ENCODE measurements at places on chromosomes 1 and 21.

GRCh38 chr1:68231627-68232288 lies 565 bp downstream of the WLS start:
- DNase-seq, result peak; percentile 64

DNA sequence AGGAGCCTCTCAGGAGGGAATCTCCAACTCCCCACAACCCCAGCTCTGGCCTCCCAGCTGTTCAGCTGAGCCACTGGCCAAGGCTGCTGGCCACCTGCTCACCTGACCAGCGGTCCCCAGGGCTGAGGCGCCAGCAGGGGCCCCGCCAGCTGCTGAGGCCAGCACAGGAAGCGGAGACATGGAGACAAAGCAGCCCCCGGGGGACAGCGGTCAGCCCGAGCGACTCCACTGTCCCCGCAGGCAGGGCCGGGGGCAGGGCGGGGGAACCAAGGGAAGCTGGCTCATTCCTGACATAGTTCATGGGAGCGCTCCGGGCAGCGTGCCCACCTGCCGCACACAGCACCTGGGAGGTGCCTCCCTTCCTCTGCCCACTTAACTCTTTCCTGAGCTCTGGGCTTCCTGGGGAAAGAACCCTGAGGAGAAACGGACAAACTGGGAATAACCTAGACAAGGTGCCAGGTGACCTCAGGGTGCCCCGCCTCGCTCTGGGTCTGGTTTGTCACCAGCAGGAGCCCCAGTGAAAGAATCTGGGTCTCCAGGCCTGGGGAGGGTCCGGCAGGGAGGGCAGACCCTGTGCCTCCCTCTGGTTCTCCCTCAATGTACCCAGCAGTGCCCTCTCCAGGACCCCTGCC lies 10.7 kb downstream of the EPHA2 start:
- DNase-seq, result no peak

- DNase-seq, result no peak
Observed at GRCh38 chr1:93638307-93638847, 43.3 kb downstream of the BCAR3 start.

GRCh38 chr1:59604191-59604590 lies 210.6 kb upstream of the HOOK1 start:
- no peak for DNase-seq
